ENCODE measurements at places on chromosomes 5 and 9.

DNA sequence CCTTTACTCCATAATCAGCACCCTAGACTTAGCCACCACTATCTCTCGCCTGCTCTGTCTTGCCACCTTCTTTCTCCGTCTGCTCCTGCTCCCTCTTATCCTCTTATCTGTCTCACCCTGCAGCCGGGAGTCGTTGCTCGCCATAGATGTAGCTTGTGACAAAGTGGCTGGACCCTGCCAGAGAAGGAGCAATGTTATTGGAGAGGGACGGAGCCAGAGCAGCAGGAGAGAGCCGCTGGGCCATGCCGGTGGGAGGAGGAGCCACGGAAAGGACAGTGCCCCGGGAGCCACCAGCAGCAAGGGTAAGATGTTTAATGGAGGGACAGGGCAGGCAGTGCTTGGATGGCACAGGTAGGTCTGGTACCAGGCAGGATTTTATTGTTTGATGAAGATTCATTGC, 137.3 kb downstream of the SEC61B start:
- DNase-seq = no peak

GRCh38 chr9:99416007-99416406, 193.9 kb downstream of the SEC61B start:
- DNase-seq = peak; percentile 42

- no peak for DNase-seq
Observed at GRCh38 chr9:32956606-32957005, 44.8 kb downstream of the APTX start.

- DNase-seq = peak; percentile 83
Observed at GRCh38 chr9:137168904-137169856, 671 bp downstream of the LRRC26 start.

- DNase-seq = no peak
Observed at GRCh38 chr5:57891443-57891842, 408.8 kb upstream of the ACTBL2 start.

DNA sequence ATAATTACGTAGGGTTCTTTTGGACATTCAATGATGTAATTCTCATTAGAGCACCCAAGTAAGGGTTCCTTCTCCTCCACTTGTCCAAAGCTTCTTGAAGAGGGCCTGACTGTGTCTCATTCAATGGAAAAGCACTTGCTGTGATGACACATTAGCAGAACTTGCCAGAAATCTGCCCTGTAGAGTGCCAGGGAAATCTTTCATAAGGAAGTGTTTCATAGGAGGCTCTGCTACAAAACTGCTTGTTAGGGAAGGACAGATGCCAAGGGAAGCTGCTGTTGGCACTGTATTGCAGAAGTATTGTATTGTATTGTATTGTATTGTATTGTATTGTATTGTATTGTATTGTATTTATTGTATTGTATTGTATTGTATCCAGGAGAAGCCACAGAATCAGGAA, 45.5 kb upstream of the MPDZ start:
- DNase-seq = no peak

DNA sequence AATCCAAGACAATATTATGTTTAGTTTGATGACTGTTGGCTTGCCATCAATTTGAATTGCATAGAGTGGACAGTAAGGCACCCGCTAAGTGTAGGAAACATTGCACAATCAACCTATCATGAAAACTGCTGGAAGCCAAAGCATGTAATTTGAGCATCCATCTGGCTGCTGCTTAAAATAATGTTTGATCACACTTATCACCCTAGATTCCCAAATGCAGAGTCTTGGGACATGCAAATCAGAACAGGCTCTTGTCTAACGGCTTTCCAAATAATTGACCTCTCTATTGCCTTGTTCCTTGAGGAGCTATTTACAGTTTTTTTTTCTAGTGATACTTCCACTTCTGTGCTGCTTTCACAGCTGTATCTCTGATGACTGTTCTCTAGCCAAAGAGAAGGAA, 342.1 kb downstream of the PRR16 start:
- no peak for DNase-seq

DNA sequence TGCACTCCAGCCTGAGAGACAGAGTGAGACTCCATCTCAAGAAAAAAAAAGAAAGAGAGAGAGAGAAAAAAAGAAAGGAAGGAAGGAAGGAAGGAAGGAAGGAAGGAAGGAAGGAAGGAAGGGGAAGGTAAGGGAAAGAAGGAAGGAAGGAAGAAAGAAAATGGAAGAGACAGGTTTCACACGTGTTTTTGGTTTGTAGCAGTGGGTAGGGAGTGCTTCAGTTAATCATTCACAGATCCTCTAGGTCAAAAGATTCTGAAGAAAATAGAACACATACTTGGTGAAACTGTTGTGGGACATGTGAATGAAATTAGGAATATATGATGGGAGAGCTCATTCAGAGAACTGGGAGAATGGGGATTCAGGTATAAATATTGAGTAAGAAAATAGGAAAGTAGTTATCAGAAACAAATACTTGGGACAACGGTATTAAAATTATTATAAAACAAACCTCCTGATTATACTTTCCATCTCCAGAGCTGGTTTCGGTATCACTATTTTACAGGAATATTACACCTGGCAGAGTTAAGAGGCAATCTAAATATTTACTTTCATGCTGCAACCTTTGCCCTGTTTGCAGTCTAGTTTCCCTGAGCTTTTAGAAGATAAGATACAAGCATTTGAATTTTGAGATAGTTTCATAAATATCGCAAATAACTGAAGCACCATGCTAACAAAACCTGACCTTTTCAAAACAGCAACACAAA, 37.2 kb downstream of the MARVELD2 start:
- no peak for DNase-seq

DNA sequence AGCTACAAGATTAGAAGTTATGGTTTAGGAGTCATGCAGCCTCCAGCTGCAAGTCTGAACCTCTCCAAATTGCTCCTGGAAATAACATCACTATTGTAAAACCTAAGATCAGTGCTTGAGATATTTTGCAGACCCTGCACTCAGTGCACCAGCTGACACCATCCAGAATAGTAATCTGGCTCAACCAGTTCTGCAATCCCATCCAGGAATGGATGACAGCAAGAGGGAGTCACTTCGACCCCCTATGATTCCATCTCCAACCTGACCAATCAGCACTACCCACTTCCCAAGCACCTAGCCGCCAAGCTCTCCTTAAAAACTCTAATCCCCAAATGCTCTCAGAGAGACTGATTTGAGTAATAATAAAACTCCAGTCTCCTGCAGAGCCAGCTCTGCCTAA, 37.9 kb upstream of the NR4A3 start:
- DNase-seq = no peak

DNA sequence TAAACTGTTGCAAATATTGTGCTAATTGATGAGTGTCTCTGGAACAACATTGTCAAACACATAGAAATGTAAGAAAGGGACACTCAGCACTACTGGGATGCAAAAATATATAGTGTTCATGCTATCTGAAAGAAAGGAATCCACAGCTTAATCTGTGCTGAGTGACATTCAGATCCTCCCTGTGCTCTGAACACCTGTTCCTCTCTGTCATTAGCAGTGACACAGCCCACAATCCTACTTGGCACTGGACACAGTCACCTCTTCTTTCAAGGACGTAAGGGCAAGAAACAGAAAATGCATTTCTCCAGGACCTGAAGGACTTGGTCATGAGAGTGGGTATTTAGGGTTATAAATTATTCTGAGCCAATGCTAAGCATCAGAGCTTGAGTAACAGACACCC, 121.4 kb upstream of the SV2C start:
- DNase-seq = no peak

GRCh38 chr5:137891849-137892248, 2.6 kb downstream of the PKD2L2 start:
- no peak for DNase-seq

DNA sequence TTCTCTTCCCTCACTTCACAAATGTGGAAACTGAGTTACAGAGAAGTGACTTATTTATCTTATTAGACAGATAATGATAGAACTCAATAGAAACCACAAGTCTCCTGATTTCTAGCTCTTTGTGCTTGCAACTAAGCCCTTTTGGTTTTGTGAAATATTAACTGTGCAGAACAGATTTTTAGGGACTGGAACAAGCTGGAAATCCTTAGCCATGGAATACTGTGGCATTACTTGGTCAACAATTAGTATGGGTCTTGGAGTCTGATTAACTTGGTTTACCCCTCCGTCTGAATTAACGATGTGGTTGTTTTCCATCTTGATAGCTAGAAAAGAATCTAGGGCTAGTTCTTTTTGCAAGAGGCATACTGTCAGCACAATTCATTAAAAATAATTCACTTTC, 584 bp upstream of the KLF9 start:
- DNase-seq = no peak

DNA sequence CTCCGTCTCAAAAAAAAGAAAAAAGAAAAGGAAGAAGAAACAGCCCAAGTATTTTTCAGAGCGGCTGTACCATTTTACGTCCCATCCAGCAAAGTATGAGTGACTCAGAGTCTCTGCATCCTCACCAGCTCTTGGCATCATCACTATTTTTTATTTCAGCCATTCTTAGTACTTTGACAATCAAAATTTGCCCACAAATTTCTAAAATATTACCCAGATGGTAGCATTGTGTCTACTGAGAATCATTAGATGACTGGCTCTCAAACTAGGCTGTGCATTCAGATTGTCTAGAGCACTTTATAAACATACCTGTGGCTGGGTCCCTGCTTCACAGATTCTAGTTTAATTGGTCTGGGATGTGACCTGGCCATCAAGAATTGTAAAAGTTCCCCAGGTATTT, 21.6 kb upstream of the MELK start:
- DNase-seq = no peak
